ENCODE measurements at places on chromosomes 7 and 10.

DNA sequence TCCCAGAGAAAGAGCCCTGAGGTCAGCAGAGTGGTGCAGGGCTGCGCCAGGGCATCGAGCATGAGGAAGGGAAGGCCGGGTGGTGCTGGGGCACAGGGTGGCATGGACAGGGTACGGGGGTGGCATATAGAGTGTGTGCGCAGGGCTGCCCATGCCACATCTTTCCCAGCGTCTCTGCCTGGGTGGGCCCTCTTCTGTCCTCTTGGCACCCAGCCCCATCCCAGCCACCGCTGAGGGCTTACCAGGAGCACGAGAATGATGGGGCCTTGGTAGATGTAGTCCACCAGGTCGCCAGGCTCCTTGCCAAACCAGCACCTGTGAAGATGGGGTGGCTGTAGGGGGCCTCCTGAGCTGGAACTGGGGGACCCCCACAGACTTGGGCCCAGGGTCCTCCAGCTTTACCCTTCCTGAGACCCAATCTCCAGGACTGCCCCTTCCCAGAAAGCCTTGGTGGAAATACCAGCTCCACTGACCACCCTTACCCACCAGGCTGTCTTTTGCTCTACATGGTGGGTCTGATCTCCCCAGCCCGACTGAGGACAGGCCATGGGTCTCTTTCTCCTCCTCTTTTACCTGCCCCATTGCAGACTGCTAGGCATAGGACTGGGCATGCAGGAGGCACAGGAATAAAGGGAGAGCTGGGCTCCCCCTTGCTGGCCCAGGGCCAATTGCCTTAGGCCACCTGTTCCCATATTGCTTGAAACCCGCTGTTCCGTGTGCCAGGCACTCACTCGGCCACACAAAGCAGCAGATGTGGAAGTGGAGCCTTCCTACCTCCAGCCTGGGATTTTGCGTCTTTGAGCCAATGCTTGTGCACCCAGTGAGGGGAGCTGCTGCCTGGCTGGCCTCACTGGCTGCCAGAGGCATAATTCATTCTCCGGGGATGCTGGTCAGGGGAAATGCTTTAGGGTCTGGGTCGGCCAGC lies 21.7 kb downstream of the CRHR2 start:
- DNase-seq = no peak

DNA sequence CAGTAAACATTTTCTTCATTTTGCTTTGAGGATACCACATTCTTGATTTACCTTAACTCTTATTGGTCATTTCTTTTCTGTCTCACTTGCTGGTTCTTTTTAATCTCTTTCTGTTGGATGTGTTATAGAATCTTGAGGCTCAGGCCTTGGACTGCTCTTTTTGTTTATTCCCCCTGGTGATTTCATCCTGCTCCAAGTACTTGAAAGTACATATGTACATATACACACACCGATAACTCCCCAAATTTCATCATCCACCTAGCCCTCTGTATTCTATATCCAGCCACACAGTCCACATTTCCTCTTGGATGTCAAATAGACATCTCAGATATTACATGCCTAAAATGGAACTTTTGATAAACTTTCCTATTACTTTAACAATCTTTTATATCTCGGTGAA lies 7.5 kb downstream of the ZNF518A start:
- no peak for DNase-seq

DNA sequence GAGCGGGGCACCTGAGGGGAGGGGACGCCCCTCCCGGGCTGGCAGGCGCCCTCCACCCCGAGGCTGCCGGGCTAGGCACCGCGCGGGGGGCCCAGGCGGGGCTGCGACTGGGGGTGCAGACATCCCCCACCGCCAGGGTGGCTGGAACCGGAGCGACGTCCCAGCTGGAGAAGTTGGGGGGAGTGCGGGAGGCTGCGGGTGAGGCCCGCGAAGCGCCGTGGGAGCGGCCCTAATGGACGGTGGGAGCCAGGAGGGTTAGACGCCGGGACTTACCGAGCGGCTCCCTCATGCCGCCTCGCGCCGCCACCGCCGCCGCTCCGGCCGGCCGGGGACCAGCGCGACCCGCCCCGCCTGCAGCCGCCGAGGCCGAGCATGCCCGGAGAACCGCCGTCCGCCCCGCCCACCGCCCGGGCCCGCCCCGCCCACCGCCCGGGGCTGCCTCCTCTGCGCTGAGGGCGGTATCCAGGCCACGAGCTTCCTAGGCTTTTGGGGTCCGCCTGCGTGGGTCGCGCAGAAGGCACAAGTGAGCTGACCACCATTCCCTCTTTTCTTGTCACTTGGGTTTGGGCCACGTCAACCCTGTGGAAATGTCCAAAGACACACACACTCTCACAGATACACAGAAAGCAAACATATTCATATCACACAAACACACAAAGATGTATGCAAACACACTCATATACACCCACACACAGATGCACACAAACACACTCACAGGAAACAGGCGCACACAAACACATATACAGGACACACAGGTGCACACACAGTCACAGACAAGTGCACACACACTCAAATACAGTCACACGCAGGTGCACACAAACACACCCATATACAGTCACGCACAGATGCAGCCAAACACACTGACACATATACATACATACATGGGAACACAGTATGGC lies at the start of gene JCAD:
Gene JCAD (minus strand): TSS at position 378 of the 899 bp plus-strand sequence. CDS start 11,774 bp downstream, outside the sequence.
- DNase-seq = peak; percentile 74

DNA sequence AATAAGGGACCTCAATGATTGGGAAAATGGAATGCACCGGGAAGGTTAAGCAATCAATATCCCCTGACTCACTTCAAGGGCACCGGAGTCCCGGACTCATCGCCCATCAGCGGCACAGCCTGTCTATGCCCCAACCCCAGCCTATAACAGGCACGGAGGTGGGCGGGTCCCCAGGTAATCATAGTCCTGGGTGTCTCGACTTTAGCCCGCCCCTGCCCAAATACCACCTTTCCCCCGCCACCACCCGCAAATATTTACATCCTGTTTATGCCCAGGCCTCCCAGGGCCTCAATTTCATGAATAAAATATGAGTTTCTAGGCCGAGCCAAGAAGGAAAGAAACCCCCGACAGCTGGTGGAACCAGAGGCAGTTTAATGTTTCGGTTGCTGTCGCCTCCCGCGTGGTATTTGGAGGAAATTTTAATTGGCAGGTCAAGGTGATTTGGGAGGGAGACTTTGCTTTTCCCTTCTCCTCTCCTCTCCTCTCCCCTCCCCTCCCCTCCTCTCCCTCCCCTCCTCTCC lies 15.6 kb upstream of the RFC2 start:
- DNase-seq = peak; percentile 65

GRCh38 chr7:142969183-142969582 lies 7.0 kb upstream of the KEL start:
- DNase-seq = no peak

- DNase-seq = no peak
Measured at GRCh38 chr7:115883629-115884028, 146.9 kb downstream of the TFEC start.

DNA sequence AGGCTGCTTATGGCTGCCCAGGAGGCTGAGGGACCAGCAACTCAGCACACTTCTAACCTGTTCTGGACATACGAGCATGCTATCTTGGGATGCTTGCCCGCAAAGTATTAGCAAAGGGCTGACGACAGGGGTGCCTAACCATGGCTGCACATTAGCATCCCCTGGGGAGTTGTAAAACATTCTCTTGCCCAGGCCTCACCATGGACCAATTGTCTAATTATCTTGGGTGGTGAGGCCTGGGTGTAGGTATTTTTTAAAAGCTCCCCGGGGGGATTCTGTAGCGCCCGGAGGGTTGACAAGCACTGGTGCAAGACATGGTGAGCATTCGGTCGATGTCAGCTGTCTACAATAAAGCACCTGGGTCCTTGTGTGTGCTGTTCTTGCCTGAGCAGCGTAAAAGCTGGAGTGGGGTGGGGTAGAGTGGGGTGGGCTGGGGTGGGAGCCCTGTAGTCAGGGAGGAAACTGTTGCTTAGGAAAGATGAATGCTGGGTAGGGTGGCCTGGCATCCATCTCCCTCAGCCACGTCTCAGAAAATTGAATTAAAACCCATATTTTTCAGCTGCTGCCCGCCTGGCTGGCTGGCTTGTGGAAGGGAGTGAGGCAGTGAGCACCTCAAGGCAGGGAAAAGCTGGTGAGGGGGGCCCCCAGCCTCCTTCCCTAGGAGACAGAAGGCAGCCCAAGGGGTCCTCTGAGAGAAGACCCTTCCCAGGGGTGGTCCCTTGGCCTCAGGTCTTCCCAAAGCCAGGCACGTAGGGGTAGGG lies 2.9 kb upstream of the ADCYAP1R1 start:
- no peak for DNase-seq

- DNase-seq = no peak
Measured at GRCh38 chr7:45501791-45502190, 72.4 kb upstream of the ADCY1 start.

- no peak for DNase-seq
Measured at GRCh38 chr10:23326544-23327307, 17.9 kb downstream of the C10orf67 start.

DNA sequence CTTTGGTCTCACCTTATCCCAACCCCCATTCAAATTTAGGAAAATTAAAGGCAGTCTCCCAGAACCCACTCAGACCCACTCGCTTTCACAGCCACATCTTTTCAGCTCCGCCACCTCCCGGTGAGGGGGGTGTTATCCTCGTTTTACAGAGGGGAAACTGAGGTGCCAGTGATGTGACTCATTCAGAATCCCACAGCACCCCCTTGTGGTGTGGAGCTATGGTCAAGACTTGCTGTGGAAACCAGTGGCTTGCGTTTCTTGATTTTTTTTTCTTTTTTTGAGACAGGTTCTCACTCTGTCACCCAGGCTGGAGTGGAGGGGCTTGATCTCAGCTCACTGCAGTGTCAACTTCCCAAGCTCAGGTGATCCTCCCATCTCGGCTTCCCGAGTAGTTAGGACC lies 27.6 kb downstream of the SLC35G1 start:
- no peak for DNase-seq

DNA sequence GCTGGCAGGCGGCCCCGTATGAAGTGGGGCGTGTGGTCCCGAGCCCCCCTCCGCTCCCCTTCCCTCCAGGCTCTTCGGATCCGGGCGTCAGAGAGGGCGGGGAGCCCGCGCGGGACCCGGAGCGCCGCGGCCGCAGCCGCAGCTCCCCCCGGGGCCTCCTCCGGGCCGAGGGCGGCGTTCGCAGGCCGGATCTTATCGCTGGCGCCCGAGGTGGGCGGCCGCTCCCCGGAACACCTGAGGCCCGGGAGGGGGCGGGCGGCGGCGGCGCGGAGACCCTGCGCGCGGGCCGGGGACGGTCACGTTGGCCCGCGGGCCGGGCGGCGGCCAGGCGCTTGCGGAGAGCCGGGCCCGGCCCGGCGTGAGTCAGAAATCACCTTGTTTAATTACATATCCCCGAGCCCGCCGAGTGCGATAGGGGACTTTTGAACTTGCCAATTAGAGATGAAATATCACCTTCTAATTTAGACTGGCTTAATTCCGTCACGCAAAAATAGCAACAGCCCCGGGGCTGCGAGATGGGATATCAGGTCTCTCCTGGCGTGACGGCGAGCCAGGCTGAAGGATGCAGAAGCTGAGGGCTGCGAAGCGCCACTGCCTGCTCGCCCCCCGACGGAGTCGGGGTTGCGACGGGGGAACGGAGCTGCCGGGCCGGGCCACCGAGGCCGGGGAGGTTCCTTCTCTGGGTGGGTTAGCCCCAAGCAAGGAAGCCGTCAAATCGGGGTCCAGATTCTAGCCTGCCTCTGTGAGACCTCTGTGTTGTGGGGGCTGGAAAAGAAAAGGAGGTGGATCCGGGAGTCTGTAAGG lies 43.4 kb downstream of the LDB3 start:
- peak; percentile 76 for DNase-seq

- DNase-seq = no peak
Measured at GRCh38 chr7:8303904-8304528, 42.0 kb upstream of the ICA1 start.

GRCh38 chr10:82378146-82378545 lies 503.2 kb downstream of the NRG3 start:
- DNase-seq = peak; percentile 73

DNA sequence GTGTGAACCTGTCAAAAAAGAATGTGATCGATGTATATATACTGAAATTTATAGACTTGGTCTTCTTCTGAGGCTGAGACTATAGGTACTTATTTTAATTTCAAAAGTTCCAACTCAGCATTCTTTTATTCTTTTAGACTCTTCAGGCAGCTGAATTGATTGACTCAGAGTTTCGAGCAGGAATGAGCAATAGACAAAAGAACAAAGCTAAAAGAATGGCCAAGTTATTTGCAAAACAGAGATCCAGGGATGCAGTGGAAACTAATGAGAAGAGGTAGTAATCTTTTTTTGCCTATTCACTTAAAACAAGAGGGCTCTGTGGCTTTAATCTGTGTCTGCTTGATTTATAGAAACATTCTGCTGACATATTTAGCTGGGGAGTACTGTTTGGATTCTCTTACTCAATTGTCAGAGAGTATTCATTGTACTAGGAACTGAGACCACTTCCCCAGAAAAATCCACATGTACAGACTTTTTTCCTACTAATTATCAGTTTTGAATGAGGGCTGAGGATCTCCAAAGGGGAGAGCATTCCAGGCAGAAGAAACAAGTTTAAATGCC lies 30.1 kb downstream of the BTAF1 start:
- DNase-seq = no peak

DNA sequence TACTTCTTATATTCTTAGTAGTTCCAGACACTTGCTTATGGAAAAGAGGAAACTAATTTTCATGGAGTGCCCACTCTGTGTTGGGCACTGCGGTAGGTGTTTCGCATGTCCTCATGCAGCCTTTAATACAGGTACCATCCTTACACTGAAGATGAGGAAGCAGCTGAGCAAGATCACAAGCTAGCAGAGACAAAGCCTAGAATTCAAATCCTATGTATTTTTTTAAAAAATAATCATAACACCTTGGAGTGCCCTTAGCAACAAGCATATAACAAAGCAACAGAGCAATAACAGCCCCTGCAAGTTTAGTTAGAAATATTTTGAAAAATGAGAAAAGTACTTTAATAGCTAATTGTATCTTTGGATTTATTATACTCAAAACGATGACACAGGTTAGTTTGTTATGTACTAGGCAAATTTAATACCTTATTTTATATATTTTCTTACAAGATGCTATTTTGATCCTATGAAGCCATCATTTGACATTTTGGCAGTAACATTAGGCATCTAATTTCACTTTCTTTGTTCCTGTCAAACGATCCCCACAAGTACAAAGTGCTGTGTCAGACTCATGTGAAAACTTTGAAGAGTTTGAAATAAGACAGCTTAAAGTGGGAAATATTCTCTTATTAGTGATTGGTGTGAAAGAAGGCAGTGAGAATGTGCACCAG lies 245.8 kb downstream of the CDK14 start:
- DNase-seq = no peak

- DNase-seq = peak; percentile 14
Measured at GRCh38 chr7:64180989-64181388, 26.0 kb upstream of the ZNF735 start.

All from GM23248 (cell line).